RWPE1 (cell line): ENCODE measurements at places on chromosomes 1 and 21.

DNA sequence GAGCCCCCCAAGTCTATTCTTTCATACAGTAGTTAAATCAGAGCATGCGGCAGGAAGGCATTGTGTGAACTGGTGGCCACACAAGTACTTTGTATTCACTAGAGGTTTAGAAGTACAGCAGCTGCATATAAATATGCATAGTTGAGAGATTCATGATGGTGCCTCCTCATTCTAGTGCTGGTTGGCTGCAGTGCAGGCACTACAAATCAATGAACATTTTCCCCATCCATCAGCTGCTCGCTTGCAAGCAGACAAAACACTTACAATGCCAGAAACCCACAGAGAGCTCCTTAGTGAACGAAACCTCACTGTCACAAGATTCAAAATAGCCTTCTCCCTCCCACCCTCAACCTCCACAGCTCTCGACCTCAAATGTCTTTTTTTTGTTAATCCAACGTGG, 726.2 kb downstream of the USP25 start:
- no peak for DNase-seq

GRCh38 chr1:175481126-175482070, 262.0 kb downstream of the TNR start:
- DNase-seq, result peak; percentile 32

DNA sequence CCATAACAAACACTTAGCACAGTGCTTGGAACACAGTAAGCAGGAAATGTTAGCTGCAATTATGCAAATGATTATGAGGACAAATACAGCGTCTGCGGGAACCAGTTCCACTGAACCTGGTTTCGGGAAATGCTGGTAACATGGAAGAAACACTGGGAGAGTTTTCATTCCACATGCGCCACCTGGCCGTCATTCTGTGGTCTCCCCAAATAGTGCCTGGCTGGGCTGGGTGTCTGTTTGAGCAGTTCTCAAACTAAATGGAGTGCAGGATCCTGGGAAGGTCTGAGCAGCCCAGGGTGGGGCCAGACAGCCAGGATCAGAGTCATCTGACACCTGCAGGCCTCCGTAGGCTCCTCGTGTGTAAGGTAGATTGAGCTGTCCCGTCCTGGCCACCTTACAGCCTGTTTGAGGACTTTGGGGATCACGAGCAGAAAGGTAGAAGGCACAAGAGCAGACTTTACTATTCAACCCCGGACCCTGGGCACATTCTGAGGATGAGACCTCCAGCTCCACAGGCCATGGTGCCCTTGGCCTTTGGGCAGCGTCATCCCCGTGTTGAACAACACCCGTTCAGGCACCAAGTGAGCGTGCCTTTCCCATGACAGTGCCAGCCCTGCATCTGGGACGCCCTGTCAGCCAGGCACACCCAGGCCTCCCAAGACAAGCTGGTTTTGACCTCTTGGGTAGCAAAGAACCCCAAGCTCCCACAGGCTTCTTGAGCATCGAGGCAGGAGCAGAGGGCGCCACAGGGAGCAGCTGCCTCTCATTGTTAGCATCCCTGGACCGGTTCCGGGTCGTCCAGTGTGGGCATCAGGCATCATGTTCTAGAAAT, 101.9 kb downstream of the PRDM2 start:
- no peak for DNase-seq

GRCh38 chr1:169072945-169073725, 33.4 kb upstream of the ATP1B1 start:
- no peak for DNase-seq

- DNase-seq, result no peak
Measured at GRCh38 chr1:172359491-172359999, 60.9 kb upstream of the C1orf105 start.

GRCh38 chr1:44326024-44326701, 28.9 kb downstream of the ERI3 start:
- DNase-seq, result no peak

GRCh38 chr1:50481142-50481736, 58.0 kb upstream of the DMRTA2 start:
- DNase-seq, result no peak

- DNase-seq, result no peak
Measured at GRCh38 chr1:224710196-224710595, 94.1 kb downstream of the CNIH3 start.

GRCh38 chr1:10799726-10800125, 3.3 kb upstream of the CASZ1 start:
- DNase-seq, result no peak

GRCh38 chr1:38576241-38576640, 283.3 kb downstream of the RRAGC start:
- DNase-seq, result no peak

DNA sequence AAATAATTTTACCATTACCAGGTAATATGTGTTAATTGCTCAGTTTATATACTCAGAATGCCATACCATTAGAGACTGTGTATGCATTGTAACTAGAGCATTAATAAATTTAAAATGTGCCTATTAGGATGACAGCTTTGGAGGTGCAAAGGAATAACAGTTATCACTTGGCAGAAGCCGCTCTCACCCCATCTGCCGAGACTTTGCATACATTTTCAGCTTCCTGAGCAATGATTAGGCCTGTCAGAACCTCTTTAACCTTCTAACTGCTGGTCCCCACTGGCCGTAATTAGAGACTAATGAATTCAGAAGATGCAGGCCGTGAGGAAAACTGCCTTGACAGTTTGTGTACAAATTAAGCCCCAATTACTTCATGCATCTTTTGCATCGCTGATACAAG, 158.0 kb upstream of the PROX1 start:
- DNase-seq, result no peak

GRCh38 chr21:42214081-42214750, 4.7 kb upstream of the ABCG1 start:
- DNase-seq, result no peak

DNA sequence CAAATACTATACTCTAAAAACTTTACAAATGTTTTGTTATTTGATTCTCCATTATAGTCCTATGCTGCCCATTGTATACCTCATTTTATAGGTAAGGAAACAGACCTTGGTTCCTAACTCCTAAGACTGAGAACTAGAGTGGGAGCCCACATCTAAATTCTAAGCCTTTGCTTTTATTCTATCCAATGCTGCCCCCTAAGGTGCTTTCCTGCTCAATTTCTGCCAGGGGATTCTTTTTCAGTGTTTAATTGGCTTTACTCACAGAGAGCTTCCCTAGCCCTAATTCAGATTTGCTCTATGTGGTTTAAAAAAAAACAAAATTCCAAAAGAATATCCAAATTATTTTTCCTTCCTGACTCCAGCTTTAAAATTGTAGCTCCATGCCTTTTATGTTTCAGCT, 64.5 kb downstream of the KIF14 start:
- DNase-seq, result no peak

DNA sequence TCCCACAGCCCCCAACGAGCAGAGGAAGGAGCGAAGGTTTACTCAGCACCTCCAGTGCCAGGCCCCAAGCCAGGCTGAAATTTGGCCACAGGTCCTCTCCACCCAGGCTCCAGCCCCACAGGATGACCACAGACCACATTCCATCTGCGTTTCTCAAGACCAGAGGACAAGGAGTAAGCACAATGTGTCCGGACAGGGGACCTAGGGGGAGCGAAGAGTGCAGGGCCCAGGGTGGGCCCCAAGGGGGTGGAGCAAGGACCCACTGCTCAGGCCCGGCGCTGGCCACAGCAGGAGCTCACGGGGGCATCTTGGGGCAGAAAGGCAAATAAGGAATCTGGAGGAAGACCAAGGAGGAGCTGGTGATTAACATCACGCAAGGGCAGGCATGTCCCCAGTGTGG, 100.5 kb downstream of the NPHP4 start:
- no peak for DNase-seq

DNA sequence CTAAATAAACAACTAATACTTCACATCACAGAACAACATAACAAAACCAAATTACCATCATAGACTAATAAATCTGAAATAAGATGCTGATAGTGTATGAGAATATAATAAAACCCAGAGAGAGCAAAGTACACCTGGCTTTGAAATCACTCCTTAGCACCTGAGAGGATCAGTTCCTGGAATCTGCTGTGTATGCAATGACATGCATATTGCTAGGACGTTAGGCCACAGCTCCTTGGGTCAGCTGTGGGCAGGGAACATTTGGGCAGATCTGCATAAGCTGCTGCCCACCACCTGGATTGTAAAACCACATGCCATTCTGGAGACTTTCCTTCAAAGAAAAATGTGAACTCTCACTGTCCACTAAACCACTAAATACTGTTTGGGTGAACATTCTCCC, 81.1 kb downstream of the NR5A2 start:
- DNase-seq, result no peak

GRCh38 chr1:207866471-207867135, 44.3 kb downstream of the CD34 start:
- DNase-seq, result no peak

DNA sequence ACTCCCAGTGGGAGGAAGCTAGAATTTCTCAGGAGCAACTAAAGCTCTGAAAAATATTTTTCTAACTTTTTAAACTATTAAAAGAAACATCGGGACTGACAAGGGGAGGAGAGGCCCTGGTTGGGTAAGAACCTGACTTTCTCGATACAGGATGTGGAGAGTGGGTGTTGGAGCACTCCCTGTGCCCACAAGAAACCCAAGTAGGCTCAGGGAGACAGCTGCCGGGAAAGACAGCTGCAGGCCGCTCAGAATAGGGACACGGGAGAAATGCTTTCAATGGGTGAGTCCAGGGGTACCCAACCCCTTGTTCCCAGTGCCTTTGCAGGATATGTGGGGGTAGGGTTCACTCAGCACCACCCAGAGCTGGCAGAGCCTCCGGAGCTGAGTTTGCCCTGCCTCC, 43.6 kb downstream of the PLEKHA6 start:
- no peak for DNase-seq

DNA sequence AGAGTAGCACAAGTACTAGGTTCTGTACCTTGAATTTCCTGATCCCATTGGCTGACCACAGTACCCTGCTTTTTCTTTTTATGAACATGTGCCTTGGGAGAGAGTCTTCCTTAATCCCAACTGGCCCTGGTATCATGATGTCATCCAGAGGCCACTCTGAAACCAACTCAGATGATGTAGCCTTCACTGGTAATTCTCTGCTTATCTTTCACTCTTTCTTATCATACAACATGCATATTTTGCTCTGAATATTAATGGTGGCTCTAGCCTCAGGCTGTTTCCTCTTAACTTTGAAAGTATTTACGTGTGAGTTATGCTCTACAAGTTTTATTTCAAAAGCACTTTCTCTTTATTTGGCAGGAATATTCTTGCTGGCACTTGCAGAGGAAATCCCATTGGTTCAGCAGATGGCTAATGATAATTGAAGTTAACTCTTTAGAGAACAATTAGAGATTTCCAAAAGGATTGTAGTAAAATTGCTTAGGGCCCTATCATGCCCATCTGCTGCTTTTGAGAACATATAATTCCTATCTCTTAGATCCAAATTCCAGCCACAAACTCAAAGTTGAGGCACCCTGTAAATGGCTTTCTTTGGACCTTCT, 86.1 kb downstream of the PTGER3 start:
- DNase-seq, result no peak

DNA sequence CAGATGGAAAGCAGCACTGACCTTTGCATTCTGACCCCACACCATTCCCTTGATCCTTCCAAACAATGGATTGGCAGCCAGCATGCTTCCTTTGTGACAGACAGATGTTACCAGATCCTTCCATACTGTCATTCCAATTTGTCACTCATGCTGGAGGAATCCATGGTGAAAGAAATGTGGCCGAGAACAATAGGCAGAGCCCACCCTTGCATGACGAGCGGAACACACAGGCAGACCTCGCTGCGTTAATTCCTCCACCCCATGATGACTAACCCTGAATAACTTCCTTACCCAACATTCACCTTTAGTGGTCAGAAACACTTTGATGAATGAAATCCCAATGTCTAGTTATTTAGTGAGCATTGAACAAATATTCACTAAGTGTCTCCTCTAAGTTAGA, 45.1 kb downstream of the PDPN start:
- peak; percentile 33 for DNase-seq

DNA sequence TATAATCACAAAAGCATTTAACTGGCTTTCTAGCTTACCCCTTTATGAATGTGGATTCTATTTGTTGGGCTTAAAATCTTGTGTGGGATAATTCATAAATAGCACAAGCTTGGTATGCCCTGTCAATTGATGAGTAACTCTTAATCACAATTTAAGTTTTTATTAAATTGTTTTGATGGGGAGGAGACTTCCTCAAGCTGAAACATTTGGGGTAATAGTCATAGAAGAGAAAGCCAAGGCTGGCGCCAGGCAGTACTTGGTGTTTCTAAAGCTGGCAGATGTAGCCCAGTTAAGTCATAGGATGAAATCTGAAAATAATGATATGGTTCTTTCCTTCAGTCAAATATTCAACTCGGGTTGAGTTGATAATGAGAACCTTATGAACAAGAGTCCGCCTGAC, 167.2 kb downstream of the FMN2 start:
- peak; percentile 36 for DNase-seq

- no peak for DNase-seq
Measured at GRCh38 chr1:182795563-182796228, 6.1 kb downstream of the NPL start.

GRCh38 chr1:121418369-121419049, 233.7 kb downstream of the SRGAP2C start:
- DNase-seq, result peak; percentile 16

GRCh38 chr1:99766378-99766800, at the start of gene FRRS1:
Gene FRRS1 (minus strand): TSS chr1:99766635. CDS start chr1:99748768, 17,867 bp downstream.
- peak; percentile 71 for DNase-seq

GRCh38 chr1:96990136-96990535, 268.6 kb downstream of the PTBP2 start:
- DNase-seq, result no peak

GRCh38 chr1:186899977-186900376, 71.2 kb downstream of the PLA2G4A start:
- no peak for DNase-seq

DNA sequence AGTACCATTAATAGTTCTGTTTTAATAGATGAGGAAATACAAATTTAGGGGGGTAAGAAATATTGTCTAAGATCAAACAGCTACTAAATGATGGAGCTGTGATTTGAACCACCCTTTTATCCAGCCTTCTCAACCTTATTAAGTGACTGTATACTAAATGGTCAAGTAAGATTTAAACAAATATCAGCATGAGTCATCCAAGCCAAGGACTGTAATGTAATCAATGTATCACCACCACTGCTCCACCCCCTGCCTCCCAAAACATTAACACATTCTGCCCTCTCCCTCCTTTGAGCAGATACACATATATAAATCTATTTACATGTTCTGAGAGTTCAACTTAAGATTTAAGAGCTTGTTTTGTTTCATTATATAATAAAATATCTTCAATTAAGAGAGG, 58.9 kb downstream of the LRRC40 start:
- peak; percentile 36 for DNase-seq

GRCh38 chr1:156752843-156753482, 1.5 kb upstream of the HDGF start:
- no peak for DNase-seq

DNA sequence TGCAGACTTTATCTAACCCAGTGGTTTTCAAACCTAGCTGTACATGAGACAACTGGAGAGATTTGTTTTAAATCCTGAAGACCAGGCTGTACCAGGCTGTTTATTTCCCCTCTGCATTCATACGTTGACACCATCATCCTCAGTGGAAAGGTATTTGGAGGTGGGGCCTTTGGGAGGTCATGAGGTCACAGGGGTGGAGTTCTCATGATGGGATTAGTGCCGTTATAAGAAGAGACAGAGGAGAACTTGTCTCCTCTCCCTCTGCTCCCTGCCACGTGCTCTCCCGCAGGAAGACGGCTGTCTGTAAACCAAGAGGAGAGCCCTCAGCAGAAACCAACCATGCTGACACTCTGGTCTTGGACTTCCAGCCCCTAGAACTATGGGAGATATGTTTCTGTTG, 165.4 kb downstream of the ADSS2 start:
- DNase-seq, result no peak
